ENCODE measurements at places on chromosomes 6 and 20.

- DNase-seq: no peak
Measured at GRCh38 chr6:80658926-80659325, 552.5 kb downstream of the BCKDHB start.

GRCh38 chr6:110013386-110013785 is 35.3 kb downstream of the GPR6 start:
- no peak for DNase-seq

DNA sequence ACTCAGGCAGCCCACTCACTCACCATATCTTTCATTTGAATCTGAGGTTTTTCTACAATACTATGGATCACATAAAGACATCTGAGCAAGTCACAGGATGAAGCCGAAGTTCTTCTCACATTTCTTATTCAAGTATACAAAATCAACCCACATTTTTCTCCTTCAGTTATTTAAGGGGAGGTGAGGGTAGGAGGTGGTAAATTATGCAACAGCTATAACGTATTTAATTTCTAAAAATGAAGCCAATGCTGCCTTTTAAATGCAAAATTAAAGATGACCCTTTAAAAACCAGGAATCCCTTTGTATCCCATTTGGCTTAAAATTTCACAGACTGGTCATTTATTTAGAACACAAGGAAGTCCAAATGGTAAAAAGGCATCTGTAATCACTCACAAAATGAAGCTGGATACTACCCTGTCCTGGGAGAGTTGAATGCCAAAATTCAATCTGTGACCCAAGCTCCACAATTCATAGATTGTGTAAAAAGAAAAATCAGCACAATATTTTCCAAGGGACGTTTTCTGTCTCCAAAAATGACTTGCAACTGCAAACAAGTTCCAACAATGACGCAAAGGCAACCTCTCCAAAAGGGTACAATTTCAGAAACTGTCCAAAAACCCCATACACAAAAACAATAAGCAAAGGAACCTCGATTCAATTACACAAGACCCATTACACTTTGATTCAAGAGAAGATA is 48.8 kb downstream of the EPB41L2 start:
- no peak for DNase-seq

- DNase-seq: no peak
Measured at GRCh38 chr6:150333585-150333941, 35.2 kb upstream of the IYD start.

DNA sequence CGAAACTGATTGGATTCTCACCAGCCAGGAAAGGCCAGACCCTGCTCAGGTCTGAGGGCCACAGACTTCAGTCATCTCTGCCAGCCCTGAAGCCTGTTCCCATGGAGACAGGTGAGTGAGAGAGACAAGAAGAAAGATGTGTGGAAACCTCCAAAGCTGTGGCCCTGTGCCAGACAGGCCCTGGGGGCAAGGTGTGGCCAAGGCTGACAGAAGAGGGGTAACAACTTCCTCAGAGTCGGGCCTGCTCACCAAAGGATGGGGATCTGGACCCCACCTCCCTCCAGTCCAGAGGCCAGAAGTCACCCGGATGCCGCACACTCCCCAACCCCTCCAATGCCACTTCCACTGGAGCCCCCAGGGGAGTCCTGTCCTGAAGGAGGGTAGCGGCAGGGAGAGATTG is 73.6 kb downstream of the MDGA1 start:
- DNase-seq: no peak

DNA sequence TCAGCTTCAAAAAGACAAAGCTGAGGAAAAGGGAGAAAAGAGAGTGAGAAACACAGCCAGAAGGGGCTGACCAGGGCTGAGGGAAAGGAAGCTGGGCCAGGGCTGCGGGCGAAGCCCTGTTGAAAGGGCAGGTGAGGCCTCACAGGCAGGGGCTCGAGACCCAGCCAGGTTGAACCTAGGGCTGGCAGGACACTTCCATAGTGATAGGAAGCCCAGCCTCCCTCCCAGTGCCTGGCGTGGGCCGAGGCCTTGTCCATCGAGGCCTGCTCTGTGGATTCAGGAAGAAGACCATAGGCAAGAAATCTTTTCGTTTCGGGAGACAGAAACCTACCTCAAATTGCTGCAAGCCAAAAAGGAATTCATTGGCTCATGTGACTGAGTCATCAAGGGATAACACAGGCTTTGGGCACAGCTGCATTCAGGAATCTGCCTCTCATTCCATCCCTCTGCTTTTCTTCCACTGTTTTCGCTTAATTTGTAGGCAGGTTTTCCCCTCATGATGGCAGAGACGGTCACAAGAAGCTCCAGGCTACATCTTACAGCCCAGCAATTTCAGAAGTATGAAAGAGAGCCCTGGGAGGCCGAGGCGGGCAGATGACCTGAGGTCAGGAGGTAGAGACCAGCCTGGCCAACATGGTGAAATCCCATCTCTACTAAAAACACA is 311.1 kb upstream of the SULF2 start:
- DNase-seq: no peak

GRCh38 chr6:154251116-154251515 is 105.5 kb downstream of the IPCEF1 start:
- no peak for DNase-seq

DNA sequence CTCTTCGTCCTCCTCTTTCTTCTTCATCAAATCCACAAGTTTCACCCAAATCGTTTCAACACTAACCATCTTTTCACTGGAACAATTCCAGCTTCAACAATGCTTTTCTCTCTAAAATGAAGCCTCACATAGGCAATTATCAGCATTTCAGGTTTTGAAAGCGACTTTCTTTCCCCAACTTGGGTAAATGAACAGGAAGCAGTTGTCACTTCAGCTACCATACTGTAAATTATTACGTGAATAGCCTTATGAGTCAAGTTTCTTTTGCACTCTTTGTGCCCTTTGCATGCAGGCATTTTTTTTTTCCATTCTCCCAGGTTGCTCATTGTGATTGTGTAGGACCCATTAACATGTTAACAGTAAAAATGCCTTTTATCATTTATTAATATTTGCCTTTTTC is 121.7 kb upstream of the BTBD3 start:
- no peak for DNase-seq

DNA sequence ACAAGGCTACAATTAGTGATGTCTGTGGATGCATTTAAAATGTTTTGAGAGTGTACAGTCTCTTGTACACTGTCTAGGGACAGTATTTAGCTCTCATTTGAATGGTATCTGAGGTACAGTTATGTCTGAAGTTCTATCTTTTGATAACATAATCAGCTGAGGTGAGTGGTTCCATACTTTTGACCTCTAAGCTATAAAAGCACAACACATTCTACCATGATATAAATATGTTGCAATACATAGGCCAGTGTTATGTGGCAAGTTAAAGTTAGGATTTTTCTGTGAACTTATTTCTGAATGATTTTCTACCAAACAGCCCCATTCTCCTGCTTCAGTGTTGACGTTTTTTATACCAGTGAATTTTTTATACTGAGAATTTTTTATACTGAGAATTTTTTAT is 77.6 kb downstream of the AKAP7 start:
- no peak for DNase-seq

- no peak for DNase-seq
Measured at GRCh38 chr6:150018846-150019580, 6.3 kb downstream of the RAET1L start.

DNA sequence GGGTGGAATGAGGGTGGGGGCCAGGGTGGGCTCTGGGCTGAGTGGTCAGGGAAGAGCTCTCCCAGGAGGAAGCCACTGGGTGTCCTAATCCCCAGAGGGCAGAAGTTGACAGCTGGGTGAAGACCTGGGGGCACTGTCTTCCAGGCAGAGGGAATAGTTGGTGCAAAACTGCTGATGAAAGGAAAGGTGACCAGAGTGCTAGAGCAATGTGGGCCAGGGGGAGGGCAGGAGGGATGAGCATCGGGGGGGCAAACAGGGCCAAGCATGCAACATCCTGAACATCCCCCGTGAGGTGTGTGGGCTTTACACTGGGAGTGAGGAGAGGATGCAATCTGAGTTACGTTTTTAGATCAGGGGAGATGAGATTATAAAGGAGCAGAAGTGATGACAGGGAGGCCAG is 97.8 kb downstream of the NOL4L start:
- no peak for DNase-seq

DNA sequence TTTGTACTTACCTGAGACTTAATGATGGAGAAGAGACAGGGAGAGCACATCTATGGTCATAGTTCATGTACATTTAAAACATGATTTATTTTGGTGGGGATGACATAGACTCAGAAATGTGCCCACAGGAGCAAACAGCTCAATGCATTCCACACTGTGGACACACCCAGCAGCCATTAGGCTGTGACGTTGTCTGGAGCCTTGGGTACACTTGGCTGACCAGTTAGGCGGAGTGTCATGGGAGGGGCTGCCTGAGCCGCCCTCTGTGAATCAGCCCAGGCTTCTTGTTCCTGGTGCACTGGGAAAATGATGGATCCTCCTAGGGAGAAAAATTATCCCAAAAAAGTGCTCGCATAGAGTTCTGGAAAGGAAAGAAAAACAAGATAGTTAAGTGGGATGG is 231.0 kb upstream of the GMDS start:
- DNase-seq: no peak

DNA sequence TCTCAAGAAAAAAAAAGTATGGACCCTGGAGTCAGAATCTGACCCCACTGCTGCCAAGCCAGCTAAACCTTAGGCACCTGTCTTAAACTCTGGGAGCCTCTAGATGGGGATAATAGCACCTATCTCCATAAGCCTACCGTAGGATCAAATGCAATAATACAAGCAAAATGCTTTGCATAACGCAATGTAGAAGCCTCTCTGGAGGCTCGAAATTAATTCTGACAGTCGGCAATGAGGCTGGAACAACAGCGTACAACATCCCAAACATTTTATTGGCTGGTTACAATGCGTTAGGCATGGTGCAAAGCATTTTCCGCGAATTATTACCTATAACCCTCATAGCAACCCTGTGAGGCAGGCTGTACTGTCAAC is 521 bp downstream of the CDK5RAP1 start:
- DNase-seq: peak; percentile 46

- no peak for DNase-seq
Measured at GRCh38 chr20:57911512-57912226, 201.9 kb upstream of the PMEPA1 start.

DNA sequence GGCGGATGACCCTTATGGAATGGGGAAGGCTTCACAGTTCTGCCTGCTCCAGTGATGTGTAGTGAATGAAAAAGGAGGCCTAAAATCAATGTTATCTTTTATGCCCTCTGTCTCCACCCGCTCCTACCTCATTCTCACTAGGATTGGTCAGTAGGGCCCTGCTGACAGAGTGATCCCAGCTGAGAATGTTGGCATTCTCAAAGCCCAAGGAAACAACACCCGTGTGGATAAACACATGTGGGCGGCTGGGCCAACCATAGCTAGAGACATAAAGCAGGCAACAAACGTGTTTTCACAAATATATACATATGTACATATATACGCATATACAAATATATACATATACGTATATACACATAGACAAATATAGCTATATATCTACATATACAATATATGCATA is 4.5 kb downstream of the RIPK1 start:
- DNase-seq: no peak

GRCh38 chr20:10376270-10377075 is 57.5 kb downstream of the MKKS start:
- DNase-seq: no peak

GRCh38 chr20:25227317-25227831 is 20.5 kb upstream of the PYGB start:
- no peak for DNase-seq

DNA sequence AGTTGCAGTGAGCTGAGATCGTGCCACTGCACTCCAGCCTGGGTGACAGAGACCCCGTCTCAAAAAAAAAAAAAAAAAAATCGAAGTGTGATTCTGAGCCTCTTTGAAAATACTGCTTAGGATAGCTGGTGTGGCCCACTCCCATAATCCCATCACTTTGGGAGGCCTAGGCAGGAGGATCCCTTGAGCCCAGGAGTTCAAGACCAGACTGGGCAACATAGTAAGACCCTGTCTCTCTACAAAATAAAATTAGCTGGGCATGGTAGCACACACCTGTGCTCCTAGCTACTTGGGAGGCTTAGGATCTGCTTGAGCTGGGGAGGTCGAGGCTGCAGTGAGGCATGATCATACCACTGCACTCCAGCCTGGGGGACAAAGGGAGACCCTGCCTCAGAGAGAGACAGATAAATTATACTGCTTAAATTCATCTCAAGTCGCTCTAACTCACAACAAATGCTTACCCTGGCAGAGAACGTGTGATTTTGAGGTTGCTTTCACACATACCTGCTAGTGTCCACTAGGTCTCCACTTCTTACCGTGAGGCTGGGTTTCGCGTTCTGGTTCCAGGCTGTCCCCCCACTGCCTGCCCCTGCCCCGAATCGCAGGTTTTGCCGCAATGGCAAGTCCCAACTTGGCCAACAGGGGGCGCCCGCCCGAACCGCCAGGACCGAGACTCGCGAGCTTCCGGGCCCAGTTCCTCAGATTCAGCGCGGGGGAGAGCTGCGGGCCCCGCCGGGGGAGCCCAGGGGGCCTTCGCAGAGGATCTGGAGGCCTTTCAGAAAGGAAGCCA is 12.3 kb upstream of the TMC2 start:
- peak; percentile 90 for DNase-seq

GRCh38 chr6:33781131-33781975 is 7.6 kb downstream of the LEMD2 start:
- DNase-seq: no peak

DNA sequence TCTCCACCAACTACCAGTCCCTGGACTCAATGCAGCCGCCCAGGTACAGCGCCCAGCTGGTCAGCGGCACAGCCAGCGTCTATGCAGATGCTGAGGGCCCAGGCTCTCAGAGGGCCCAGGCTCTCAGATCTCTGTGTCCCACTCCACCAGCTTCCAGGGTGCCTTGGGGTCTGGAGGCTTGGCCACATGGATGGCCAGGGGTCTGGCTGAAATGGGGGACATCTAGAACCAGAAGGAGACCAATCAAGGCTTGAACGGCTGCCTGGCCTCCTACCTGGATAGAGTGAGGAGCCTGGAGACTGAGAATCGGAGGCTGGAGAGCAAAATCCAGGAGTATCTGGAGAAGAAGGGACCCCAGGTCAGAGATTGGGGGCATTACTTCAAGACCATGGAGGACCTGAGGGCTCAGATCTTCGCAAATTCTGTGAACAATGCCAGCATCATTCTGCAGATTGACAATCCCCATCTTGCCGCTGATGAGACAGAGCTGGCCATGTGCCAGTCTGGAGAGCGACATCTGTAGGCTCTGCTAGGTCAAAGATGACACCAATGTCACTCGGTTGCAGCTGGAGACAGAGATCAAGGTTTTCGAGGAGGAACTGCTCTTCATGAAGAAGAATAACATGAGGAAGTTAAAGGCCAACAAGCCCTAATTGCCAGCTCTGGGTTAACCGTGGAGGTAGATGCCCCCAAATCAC is 44.1 kb upstream of the GRM4 start:
- peak; percentile 51 for DNase-seq

GRCh38 chr6:118522422-118522821 is 25.7 kb upstream of the PLN start:
- DNase-seq: no peak

GRCh38 chr6:2799936-2800527 is 34.8 kb downstream of the WRNIP1 start:
- no peak for DNase-seq

DNA sequence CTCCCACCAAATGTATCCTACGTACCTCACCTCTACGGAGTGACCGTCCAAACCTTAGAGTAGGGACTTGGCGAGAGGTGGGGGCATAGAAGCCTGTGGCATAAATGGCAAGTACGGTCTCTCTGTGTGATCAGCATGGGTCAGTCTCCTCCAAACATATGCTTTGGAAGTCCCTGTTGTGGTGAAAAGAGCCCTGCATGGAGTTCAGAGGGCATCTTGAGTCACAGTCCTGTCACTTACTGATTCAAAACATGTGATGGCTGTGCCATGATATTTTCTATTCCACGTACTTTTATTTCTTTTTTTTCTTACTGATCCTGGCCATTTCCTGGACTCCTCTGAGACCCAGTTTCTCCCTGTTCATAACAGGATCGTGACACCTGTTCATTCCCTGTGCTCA is 67.5 kb upstream of the CEP85L start:
- DNase-seq: no peak
